ENCODE measurements at places on chromosomes 1 and 21.

DNA sequence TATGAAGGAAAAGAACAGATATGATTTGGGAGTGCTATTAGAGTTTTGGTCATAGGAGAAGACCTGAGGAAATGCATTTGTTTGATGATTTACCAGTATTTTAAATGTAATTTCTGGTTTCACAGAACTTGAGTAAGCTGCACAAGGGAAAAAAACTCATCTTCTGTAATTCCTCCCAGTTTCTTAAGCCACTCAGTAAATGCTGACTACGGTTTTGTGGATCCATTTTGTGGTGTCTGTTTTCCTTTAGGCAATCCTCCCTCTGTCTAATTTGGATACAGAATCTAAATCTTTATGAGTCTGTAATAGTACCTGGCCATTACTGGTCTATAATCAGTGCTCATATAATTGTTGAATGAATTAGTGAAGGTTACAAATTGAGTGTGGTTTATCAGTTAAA is 72.0 kb downstream of the OLFML2B start:
- DNase-seq: no peak

- no peak for DNase-seq
Measured at GRCh38 chr1:238701024-238701423, 685.3 kb upstream of the CHRM3 start.

DNA sequence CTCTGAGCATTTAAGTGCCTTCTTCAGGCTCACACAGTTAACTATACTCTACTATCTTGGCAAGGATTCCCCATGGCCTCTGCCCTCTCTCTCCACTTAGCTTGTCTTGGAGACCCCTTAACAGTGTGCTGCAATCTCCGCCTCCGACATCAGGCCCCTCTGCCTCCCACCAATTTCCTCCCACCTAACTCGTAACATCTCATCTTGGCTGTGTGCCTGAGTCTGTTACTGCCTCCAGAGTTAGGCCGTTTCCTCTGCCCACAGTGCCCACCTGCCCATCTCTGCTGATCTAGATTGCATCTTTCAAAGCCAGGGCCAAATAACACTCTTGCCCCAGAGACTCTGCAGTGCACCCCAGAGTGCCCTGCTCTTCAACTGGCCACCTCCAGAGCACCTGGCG is 244.3 kb upstream of the TMEM51 start:
- DNase-seq: no peak

- no peak for DNase-seq
Measured at GRCh38 chr1:43129426-43129825, 42.7 kb downstream of the EBNA1BP2 start.

DNA sequence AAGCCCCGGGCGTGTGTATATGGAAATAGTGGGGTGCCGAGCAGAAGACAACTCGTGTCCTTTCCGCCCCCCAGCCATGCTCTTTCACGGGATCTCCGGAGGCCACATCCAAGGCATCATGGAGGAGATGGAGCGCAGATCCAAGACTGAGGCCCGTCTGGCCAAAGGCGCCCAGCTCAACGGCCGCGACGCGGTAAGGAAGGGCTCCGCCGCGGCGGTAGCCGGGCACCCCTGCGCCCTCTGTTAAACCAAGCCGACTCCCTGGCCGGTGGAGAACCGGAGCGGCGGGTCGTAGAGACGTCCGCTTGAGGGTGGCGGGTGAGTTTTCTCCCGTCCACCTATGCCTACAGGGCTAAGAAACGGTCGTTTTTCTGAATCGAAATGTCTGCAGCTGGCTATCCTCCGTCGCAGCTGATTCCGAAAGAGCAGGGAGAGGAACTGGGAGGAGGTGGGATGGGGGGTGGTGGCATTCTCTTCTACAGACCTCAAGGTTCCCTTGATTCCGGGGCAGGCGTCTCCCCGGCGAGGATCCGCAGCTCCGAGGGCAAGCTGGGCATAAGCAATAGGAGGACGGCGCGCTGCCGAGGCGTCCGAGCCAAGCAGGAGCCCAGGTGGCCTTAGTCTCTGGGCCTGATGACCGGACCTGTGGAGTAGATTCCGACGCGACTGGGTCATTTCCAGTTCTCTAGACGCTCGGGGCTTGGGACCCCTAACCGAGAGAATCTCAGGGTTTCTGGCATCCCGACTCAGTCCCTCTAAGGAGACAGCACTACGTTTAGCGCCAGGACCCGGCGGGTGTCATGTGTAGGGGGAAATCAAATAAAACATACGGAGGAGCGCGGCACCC is 856 bp downstream of the LHX9 start:
- DNase-seq: no peak

GRCh38 chr1:192436441-192437078 is 119.8 kb downstream of the RGS21 start:
- no peak for DNase-seq

DNA sequence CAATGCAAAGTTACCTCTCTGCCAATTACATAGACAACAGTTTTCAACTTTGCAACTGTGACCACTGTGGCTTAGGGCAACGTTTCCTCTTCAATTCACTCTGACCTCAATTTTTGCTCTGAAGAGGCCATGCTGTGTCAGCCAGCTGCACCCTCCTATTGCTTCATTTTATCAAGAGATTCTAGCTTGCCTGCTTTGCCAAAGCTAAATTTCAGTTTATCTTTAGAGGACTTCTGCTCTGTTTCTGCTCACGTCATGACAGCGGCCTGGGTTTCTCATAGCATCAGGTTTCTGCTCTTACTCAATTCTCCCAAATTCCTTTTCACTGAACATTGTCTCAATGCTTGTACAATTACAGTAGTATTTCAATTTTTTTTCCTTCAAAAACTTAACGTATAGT is 154.6 kb downstream of the PLA2G4A start:
- no peak for DNase-seq

Data from NCI-H510A treated with DMSO at 0.1 percent for 48 hours (cell line).